Ammon's horn (tissue), 1 donor: ENCODE measurements at places on chromosomes 1 and 21.

- DNase-seq, result no peak
Observed at GRCh38 chr1:228089519-228090380, 7.2 kb downstream of the ARF1 start.

- DNase-seq, result no peak
Observed at GRCh38 chr1:230158415-230159291, 91.6 kb downstream of the GALNT2 start.

- no peak for DNase-seq
Observed at GRCh38 chr1:75990686-75991085, 58.5 kb upstream of the ASB17 start.

DNA sequence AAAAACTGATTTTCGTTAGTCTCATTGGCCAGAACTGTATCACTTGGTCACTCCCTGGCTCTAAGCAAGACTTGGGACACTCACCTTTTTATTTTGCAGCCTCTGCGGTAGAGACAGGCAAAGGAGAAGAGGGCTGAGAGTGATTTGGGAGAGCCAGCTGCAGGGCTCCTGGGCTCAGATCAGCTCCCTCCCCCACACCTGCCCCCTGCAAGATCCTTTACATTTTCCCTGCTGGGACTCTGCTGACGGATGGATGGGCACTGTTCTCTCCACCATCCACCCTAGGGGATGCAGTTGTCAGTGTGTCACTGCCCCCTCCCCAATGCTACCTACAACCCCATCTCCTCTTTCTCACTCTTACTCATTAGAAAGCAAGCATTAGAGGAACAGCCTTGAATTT is 301.1 kb upstream of the KAZN start:
- no peak for DNase-seq

GRCh38 chr1:181187337-181188126 is 99.0 kb downstream of the IER5 start:
- DNase-seq, result no peak

GRCh38 chr1:29200906-29201594 is 19.4 kb upstream of the SRSF4 start:
- no peak for DNase-seq

DNA sequence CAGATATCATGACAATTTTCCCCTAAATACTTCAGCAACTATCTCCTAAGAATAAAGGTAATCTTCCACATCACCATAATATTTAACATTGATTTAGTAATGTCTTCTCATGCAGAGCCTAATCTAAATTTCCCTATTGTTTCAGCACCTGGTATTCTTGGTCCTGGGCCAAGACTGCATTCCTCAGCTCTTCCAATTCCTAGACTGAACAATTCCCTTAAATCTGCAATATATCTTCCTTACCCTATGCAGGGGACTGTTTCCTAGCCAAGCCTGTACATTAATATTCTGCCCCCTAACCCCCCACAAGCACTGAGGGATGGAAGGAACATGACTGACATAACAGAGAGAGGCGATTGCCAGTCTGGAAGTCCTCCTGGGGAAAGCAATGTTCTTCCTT is 28.7 kb upstream of the DISP1 start:
- no peak for DNase-seq

- no peak for DNase-seq
Observed at GRCh38 chr1:41501581-41501980, 17.1 kb upstream of the EDN2 start.

- DNase-seq, result no peak
Observed at GRCh38 chr1:111214074-111214801, 13.3 kb upstream of the CHI3L2 start.

DNA sequence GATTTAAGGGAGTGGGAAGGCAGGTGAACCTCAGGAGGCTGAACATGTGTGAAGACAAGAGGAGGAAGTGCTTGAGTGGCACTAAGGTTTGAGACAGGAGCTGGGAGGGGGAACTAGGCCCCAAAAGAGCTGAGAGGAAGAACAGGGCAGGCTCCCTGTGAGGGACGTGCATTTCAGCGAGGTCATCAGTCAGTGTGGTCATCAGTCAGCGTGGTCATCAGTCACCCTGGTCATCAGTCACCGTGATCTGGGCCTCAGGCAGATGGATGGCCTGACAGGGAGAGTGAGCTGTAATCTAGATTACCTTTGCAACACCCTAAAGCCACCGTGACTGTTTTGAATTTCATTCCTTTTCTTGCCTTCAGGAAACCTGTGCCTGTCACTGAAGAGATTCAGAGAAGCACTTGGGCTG is 29.1 kb downstream of the VTCN1 start:
- DNase-seq, result no peak

GRCh38 chr1:111448482-111448917 is 556 bp downstream of the WDR77 start:
- no peak for DNase-seq

GRCh38 chr1:234961456-234962339 is 166.9 kb downstream of the TOMM20 start:
- DNase-seq, result no peak

DNA sequence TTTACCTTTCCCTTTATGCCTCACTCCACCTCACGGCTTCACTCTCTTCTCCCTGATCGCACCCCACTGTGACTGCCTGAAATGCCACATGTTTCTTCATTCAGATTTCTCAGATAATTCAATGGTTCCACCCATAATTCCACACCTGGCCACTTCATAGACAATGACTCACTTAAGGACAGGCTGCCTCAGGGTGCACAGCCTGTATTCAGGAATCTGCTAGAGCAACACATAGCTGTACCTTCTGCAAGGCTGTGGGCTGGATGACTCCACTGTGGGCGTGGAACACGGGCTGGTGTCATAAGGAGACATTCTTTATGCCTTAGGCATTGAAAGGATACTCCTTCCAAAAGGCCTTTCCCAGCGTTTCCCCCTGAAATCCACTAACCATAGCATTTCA is 36.1 kb downstream of the L1TD1 start:
- no peak for DNase-seq

- no peak for DNase-seq
Observed at GRCh38 chr1:113058941-113059706, 13.9 kb upstream of the LRIG2 start.

DNA sequence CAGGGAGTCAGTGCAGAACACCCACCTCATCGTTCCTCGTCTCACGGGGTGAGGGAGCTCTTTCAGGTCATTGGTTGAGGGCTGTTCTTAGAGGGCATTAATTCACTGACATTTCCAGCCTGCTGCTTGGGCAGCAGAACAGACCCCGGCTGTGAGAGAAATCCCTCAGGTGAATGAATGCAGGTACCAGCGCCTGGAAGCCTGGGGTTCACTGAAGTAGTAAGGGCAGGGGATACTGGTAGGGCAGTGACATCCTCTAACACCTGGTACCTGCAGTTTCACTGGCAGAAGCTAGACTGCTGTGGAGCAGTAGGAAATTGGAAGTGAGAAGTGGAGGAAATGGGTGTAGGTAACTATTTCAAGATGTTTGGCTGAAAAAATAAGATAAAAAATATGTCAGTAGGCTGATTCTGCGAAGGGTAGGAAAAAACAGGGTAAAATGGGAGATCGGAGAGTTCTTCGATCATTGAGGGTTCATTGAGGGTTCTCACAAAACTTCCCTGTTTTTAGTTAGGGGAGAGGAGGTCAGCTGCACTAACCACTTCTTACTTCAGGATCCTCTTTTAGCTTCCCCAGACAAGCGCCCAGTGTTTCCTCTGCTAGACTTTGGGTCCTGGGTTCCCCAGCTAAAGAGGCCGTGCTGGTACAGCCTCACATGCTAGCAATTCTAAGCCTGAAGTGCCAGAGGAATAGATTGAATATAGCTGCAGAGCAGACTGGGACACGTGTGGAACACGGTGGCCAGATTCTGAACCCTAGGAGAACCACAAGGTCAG is 55.2 kb downstream of the RNF220 start:
- peak; percentile 29 for DNase-seq

DNA sequence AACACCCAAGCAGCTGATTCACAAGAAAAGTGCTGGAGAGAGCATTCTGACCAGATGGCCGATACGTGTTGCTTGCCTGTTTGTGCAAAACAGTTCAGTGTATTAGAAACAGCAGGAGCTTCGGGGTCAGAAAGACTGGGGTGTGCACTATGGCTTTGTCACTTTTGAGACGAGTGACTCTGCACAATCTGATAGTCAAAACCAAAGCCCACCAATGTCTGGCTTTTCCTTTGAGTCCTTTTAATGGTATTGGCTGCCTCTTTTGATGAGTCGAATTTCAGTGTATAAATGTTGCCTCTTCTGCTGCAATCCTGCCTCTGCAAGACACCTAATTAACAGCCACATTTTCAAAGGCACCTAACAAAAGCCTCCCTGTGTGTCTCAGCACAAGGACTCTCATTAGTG is 444.6 kb downstream of the AJAP1 start:
- peak; percentile 10 for DNase-seq

DNA sequence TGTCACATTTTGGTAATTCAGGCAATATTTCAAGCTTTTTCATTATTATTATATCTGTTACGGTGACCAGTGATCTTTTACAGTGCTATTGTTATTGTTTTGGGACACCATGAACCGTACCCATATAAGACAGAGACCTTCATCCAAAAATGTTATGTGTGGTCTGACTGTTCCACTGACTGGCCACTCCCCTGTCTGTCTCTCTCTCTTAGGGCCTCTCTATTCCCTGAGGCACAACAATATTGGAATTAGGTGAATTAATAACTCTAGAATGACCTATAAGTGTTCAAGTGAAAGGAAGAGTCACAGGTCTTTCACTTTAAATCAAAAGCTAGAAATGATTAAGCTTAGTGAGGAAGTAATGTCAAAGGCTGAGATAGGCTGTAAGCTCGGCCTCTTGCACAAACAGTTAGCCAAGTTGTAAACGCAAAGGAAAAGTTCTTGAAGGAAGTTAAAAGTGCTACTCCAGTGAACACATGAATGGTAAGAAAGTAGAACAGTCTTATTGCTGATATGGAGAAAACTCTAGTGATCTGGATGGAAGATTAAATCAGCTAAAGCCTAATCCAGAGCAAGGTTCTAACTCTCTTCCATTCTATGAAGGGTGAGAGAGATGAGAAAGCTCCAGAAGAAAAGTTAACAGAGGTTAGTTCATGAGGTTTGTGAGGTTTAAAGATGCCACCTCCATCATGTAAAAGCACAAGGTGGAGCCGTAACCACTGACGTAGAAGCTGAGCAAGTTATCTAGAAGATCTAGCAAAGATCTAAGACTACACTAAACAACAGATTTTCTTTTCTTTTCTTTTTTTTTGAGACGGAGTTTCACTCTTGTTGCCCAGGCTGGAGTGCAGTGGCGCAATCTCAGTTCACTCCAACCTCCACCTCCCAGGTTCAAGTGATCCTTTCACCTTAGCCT is 19.7 kb upstream of the DIPK1A start:
- no peak for DNase-seq

DNA sequence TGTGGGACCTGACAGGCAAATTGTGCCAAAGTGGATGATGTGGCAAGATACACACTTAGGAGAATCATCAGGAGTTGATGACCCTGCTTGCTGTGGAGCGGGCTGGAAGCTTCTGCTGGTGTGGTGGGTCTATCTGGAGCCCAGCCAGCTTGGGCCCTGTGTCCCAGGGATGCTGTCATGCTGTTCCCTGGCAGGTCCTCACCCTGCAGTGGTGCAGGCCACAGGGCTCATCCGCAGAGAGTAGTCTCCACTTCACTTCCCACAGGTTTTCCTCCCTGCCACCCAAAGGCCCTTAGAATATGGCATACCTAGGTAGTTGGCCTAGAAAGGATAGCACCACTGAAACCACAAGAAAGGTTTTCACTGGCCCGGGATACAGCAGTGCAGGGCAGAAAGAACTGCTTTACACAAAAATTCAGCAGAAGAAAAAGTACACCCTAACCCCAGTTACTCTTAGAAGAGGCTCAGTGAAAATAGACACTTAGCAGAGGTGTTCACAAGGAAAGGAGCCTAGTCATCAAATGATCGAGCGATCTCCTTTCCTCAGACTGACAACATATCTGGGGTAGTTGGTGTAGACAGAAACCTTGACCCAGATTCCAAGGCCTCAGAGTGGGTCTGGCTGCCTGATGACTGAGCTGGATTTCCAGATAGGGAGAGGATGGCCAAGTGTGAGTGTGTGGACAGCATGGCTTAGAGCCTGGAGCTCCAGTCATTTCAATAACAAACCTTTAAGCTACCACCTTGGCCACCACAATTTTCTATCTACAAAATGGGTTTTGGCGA is 1.3 kb upstream of the C1orf226 start:
- DNase-seq, result no peak

DNA sequence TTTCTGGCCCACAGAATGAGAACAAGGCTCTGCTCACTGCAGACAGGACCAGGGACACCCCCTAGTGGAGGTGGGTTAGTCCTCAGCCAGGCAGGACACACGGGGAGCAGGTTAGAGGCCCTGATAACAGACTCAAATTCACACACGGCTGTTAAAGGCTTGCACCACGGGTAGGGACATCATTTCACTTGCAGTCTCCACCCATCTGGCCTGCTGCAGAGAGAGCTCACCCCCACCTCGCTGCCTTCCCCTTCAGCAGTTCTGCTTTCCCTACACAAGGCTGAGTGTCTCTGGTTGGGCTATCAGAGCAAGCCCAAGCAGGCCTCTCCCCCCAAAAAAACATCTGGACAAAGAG is 20.6 kb downstream of the MEF2D start:
- no peak for DNase-seq

- DNase-seq, result no peak
Observed at GRCh38 chr1:55040083-55040932, 960 bp downstream of the PCSK9 start.

- no peak for DNase-seq
Observed at GRCh38 chr1:206537141-206537540, 29.8 kb downstream of the RASSF5 start.

- no peak for DNase-seq
Observed at GRCh38 chr21:33455686-33456446, 23.9 kb downstream of the TMEM50B start.

GRCh38 chr1:89949991-89950624 is 44.8 kb upstream of the ZNF326 start:
- DNase-seq, result no peak

DNA sequence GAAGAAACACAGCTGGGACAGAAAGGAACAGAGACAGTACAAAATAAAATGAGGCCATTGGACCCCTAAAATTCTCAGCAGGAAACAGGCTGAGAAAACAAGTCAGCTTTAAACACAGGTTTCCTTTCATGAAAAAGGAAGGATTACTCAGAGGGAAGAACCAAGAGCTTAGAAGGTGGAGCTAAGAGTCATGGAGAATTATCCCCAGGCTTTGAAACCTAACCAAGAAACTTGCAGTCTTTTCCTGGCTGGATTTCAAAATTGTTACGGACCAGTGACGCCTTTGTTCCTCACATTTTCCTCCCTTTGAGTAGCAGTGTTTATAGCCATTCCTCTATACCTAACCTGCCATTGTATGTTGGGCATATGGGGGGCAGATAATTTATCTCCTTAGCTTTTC is 8.8 kb downstream of the HMGB4 start:
- no peak for DNase-seq

DNA sequence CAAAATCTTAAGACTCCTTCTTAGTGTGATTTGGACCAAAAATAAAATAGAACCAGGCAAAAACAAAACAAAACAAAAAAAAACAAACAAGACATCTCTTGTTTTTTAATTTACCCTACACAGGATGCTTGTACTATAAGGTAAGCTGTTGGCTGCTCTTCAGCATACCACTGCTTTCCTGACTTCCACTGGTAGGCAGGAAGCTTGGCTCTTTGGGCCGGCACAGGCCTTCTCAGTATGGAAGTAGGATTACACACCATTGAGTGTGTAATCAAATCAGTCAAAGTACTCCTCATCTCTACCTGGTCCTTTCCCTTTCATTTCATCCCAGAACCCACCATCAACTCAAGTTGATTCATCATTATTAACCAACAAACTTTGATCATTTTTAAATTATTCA is 61.9 kb upstream of the RGS1 start:
- no peak for DNase-seq
